ENCODE measurements at places on chromosomes 4 and X.

DNA sequence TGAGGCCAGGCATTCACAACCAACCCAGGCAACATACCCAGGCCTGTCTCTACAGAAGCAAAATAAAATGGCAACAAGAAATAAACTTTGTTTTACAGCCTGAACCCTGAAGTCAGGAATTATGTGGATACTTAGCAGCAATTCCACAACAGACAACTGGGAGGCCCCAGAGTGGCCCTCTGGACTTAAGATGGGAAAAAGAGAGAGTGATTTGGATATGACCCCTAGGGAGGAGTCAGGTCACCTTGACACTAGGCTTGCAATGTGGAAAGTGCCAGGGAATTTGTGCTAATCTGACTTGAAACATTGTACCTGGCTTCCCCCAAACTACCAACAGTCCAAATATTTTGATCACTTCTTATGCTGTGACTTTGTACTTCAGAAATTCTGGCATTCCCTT lies 193.1 kb downstream of the PARM1 start:
- no peak for DNase-seq

DNA sequence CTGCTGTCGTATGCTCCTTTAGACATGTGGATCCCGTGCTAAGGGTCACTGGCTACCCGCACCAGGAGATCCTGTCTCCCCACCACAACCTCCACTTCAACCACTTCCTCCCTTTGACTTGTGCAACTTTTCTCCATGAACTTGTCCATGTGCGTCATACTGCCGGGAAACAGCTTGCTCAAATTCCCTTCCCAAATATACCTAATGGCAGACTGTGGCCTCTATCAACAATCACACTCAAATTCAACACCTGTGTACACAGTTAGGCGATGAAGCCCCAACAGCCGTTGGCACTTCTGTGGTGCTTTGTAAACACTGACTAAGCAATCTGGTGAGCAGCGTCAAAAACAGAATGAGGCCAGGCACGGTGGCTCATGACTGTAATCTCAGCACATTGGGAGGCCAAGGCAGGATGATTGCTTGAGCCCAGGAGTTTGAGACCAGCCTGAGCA lies 49.5 kb downstream of the CD99L2 start:
- no peak for DNase-seq

GRCh38 chrX:101347859-101348451 lies 587 bp downstream of the TIMM8A start:
- DNase-seq, result no peak

GRCh38 chrX:646796-647195 lies 16.2 kb downstream of the SHOX start:
- no peak for DNase-seq

DNA sequence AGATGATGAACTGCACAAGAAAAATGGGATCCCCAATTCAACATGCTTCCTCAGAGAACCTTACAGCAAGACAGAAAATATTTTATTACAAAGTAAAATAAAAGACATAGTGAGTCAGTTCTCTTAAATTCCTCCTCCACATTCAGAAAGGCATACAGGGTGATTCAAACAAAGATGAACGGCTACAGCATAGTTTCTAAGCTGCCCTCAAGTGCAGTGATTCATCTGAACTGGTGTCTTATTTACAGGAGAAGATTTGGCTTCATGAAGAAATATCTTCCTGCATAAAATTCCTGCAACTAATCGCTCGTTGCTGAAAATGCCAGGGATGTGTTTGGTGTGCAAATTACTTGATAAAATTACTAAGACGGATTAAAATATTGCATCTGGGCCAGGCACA lies 103.6 kb downstream of the PRKX start:
- DNase-seq, result no peak

- DNase-seq, result no peak
Measured at GRCh38 chrX:122579036-122579435, 605.0 kb upstream of the GRIA3 start.

- no peak for DNase-seq
Measured at GRCh38 chr4:184647266-184648053, 1.8 kb downstream of the CASP3 start.

DNA sequence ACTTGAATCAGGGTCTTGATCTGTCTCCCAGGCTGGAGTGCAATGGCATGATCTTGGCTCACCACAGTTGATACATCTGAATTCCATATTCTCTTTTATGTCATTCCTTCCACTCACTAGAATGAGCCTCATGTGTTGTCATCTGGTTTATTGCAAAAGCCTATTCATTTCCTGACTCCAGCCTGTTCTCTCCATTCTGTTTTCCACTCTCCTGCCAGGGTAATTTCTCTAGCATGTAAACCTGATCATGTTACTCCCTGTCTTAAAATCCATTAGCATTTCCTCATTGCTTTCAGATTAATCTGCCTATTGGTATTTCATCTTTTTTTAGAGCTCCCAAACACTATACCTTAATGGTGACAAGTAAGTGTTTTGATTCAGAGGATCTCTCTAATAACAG lies 4.3 kb upstream of the DDX60L start:
- no peak for DNase-seq

GRCh38 chr4:6268650-6269615 lies 717 bp upstream of the WFS1 start:
- no peak for DNase-seq

- DNase-seq, result no peak
Measured at GRCh38 chr4:66636349-66636748, 909.0 kb downstream of the CENPC start.

DNA sequence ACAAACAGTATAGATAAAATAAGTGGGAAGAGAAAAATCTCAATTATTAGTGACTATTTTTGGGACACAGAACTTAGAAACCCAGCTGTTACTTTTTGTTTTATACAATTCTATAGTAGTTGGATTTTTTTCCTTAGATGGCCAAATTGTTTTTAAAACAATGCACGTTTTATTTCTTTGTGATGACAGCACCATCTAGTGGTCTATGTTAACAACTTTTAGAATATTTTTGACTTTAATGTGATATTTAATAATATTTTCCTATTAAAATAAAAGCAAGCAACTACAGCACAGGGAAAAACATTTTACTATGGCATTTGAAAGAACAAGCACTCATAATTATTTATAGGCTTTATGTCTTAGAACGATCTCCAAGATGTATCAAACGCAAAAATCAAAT lies 5.6 kb upstream of the SMIM31 start:
- DNase-seq, result no peak

- no peak for DNase-seq
Measured at GRCh38 chr4:53778155-53778554, 186.9 kb upstream of the LNX1 start.

- DNase-seq, result no peak
Measured at GRCh38 chrX:39966176-39966575, 131.6 kb downstream of the BCOR start.

DNA sequence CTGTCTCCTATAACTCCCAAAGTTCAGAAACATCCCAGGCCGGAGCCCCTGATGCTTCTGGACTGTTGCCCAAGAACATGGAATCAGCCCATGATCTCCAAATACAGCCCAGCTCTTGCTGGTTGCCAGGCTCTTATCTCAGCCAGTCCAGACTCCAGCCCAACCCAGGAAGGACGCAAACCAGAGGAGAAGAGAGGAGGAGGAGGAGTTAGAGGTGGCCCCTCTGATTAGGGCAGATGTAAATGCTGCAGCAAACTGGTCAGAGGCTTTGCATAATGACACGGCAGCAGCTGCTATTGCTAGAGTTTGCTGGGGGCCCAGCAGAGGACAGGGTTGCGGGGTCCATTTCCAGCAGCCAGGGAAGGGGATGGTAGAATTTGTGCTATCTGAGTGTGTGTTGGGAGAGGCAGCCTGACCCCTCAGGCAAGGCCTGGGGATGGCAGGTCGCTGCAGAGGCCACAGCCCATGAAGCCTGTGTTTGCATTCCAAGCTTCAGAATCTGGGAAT lies 4.2 kb upstream of the OTUD5 start:
- no peak for DNase-seq

DNA sequence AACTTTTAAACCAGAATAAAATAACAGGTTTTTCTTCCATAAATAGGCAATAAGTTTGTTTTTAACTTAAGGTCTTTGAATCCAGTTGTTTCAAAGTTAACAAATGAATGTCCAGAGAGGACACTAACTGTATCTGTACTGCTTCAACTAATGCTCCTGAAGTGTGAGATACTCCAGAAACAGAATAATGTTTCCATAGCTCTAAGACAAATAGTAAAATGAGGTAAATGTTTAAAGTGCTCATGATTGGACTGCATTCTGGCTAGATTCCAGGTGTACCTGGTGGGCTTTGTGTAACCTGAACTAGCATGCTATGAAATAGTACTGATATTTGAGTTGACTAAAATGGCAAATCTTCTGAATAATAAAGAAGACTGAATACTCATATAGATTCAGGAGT lies 51.7 kb downstream of the METTL14 start:
- no peak for DNase-seq

GRCh38 chr4:86536151-86536550 lies 58.0 kb upstream of the PTPN13 start:
- DNase-seq, result no peak

DNA sequence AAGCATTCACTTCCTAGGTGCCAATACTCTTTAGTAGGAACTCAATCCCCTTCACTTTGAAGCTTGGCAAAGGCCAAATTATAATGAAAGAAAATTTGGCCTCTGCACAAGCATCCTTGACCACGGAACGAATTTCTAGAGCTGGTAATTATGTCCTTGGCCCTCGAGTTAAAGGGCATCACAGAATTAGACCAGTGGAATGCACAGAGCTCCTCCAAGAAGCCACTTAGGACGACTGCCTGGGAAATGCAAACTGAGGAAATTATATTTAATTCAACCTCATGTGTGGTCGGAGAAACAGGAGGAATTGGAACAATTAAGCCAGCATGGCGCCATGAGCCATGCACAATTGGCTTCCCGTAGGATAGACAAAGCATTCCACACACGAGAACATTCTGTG lies 59.3 kb downstream of the NLGN4X start:
- DNase-seq, result no peak

GRCh38 chr4:73902817-73903547 lies 33.8 kb downstream of the CXCL1 start:
- no peak for DNase-seq

GRCh38 chr4:110049951-110050925 lies 137.6 kb downstream of the EGF start:
- DNase-seq, result no peak

DNA sequence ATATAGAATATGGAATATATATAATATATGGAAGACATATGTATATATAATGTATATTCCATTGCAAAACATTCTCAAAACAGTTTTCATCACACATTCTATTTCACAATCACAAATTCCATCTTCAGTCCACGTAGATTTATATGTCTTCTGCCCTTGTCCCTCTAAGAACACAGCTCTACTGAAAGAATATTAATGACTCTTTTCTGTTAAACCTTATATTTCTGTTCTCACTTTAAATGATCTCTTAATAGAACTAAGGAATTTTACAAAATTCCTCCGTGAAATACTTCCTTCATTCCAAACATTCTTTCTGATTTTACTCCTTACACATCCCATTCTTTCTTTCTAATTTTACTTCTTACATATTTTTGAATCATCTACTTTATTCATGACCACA lies 1043.1 kb upstream of the PABPC4L start:
- DNase-seq, result no peak

- no peak for DNase-seq
Measured at GRCh38 chr4:103021120-103021519, 1.6 kb upstream of the SLC9B1 start.

- no peak for DNase-seq
Measured at GRCh38 chr4:161393602-161394001, 770.2 kb downstream of the FSTL5 start.

GRCh38 chr4:8324640-8325239 lies 55.2 kb downstream of the HTRA3 start:
- DNase-seq, result no peak

- no peak for DNase-seq
Measured at GRCh38 chrX:121407627-121408026, 360.2 kb downstream of the GLUD2 start.

DNA sequence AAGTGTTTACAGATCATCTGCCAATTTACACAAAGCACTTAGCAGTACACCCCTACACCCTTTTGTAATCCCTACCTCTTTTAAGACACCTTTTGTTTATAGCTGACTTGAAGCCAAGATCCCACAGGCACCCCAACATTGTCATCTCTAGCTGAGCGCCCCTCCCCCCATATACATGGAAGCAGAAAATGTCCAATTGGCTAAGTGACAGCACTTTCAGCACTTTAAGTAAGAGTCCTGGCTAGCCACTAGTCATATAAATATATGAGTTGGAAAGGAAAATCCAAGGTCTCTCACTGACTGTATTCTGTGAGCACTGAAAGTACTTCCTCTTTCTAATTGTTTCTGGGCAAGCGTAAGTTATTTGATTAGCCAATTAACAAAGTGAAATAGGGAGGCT lies 108.2 kb downstream of the NSUN7 start:
- no peak for DNase-seq

- DNase-seq, result no peak
Measured at GRCh38 chr4:79078339-79078738, 139.1 kb upstream of the PAQR3 start.

DNA sequence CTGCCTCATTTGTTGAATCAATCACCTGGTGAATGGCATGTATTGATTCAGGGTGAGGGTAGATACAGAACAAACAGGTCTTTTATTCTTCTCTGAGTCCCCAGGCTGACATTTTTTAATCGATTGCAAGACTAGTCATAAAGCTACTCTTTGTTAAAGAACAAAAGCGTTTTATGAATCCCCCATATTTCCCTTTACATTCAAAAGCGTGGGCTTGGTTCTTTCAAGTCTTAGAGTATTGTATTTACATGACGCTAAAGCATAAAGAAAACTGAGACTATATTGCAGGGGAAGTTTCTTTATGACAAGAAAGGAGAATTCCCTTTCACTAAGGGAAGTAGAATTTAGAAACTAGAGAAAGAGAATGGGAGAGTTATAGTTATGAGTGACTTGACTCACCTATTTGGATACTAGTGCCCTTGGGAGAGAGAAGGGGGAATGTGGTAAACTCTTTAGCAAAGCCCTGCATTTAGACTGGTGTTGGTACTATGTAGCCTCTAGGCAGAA lies 69.3 kb upstream of the PDE5A start:
- DNase-seq, result no peak

GRCh38 chr4:45199736-45200135 lies 473.4 kb upstream of the GNPDA2 start:
- no peak for DNase-seq

GRCh38 chr4:60663769-60664168 lies 536.4 kb upstream of the ADGRL3 start:
- no peak for DNase-seq

- no peak for DNase-seq
Measured at GRCh38 chr4:79585834-79586233, 177.8 kb upstream of the GK2 start.

Measured in renal cortex interstitium (tissue), 15 donors.